Heart right ventricle (tissue), 16 donors: ENCODE measurements at places on chromosomes 6 and 20. TPM values are rescaled to one million over a fixed set of nuclear protein-coding genes. Genes with fewer than 3 reads are reported as not detected.

TBCC gene
- 13.8 TPM for total RNA-seq

DNA sequence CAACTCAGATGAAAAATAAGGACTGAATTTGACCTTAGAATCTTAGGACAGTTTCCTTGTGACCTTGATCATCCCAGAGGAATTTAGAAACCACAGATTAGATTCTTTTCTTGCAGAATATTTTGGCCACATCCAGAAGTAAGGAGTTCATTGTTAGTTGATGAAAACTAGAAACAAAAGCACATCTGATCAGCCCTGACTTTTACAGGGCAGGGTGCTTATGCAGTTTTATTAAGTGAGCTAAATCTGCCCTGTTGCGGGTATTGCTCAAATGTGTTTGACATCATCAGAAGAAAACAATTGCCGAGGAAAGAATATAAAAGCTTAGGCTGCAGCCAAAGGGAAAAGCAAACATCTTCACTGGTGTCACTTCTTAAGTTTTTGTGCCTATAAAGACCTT lies 100.8 kb downstream of the MTFR2 start:
- no peaks in the 10 kb centered on the region for H3K27me3 ChIP-seq
- H3K27ac ChIP-seq = peak overlapping the region; percentile 4
- no peak for DNase-seq
- H3K36me3 ChIP-seq = no peaks in the 10 kb centered on the region

DNA sequence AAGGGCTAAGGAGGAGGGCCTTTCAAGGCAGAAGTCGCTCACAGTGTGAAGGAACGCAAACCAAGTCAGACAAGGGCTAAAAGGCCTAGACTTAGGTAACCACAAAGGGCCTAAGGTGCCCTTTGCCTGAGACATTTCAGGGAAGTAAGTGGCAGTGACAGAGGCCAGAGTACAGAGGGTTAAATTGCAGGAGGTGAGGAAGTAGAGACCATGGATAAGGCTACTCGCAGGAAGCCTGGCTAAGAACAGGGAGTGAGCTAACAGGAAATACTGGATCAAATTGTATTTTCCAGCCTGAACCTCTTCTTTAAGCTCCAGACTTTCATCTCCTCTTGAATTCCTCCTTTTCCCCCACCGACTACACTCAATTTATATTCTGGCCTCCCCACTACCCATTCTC lies 16.6 kb downstream of the ZHX3 start:
- no peak for DNase-seq
- no peaks in the 10 kb centered on the region for H3K27me3 ChIP-seq

DNA sequence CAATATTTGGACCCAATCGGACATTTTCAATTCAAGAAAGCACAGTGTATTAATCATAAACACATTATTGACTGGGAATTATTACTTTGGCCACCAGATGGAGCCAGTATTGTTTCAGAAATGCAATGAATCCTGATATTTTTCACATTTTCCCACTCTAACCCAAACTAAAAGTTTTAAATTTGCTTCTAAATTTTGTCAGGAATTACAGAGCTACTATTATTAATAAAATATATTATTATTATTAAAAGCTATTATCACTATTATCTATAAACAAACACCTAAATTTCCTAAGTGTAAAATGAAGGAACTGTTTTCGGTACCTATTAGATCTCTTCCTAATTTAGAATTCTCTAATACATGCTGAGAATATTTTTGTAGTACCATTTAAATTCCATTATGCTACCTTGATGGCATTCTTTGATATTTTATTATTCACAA lies 245.3 kb downstream of the OGFRL1 start:
- no peaks in the 10 kb centered on the region for H3K36me3 ChIP-seq
- no peaks in the 10 kb centered on the region for H3K27me3 ChIP-seq
- no peak overlapping the region for H3K27ac ChIP-seq
- H3K4me1 ChIP-seq = no peaks in the 10 kb centered on the region
- no peak for DNase-seq

TAB2 gene
- total RNA-seq = 50.2 TPM

GRCh38 chr6:47306887-47307286 lies 2.8 kb downstream of the TNFRSF21 start:
- no peaks in the 10 kb centered on the region for H3K4me1 ChIP-seq
- DNase-seq = no peak

GRCh38 chr6:100176951-100177710 lies 183.1 kb upstream of the MCHR2 start:
- peak overlapping the region; percentile 42 for H3K27ac ChIP-seq
- no peaks in the 10 kb centered on the region for H3K27me3 ChIP-seq
- H3K4me3 ChIP-seq = no peak overlapping the region
- no peak for DNase-seq
- no peaks in the 10 kb centered on the region for H3K36me3 ChIP-seq

DNA sequence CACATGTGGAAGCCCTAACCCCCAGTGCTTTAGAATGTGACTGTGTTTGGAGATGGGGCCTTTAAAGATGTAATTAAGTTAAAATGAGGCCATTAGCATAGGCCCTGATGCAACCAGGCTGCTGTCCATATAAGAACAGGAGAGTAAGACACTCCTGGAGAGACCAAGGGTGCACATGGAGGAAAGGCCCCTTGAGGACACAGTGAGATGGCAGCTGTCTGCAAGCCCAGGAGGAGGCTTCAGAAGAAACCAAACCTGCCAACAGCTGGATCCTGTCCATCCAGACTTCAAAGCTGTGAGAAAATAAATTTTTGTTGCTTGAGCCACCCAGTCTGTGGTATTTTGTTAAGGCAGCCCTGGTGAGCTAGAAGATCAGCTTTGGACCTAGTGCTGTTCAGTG lies 16.8 kb upstream of the SNRPB2 start:
- H3K36me3 ChIP-seq = no peaks in the 10 kb centered on the region
- no peaks in the 10 kb centered on the region for H3K4me1 ChIP-seq
- DNase-seq = no peak
- no peak overlapping the region for H3K27ac ChIP-seq

DNA sequence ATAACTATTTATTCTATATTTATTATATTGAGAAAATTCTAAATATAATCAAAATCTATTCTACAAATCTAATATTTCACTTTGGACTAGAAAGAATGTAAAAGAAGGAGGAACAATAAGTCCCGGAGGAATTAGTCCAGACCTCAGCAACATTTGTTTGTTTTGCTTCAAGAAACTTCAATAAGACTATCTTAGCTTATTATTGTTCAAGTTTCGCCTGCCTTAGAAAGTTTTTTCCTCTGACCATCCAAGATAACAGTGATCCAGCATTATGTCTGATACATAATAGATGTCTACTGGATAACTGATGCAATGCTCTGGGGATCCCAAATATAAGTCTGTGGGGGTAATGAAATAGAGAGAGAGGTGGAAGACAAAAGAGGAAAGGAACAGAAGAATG lies 28.7 kb upstream of the NT5E start:
- H3K36me3 ChIP-seq = no peaks in the 10 kb centered on the region
- H3K27me3 ChIP-seq = no peaks in the 10 kb centered on the region
- no peak for DNase-seq
- no peaks in the 10 kb centered on the region for H3K4me1 ChIP-seq
- H3K27ac ChIP-seq = no peak overlapping the region

WFDC12 gene
- not detected for total RNA-seq

DNA sequence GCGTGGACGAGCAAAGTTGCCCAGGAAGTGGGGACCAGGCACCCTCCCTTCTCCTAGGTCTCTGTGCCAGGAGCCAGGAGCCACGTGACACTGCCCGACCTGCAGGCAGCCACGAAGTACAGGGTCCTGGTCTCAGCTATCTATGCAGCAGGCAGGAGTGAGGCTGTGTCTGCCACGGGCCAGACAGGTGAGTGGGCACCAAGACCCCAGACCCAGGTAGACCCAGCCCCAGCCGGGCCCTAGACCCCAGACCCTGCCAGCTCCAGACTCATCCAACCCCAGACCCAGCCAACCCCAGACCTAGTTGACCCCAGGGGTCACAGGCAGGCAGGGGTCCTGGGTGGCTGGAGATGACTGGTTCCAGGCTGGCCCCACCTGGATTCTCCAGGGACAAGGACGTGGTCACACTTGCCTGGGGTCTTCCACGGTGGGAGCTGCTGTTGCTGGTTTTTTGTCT lies 21.1 kb downstream of the COL20A1 start:
- H3K4me3 ChIP-seq = no peak overlapping the region
- H3K36me3 ChIP-seq = no peaks in the 10 kb centered on the region
- H3K27ac ChIP-seq = no peak overlapping the region
- H3K4me1 ChIP-seq = no peaks in the 10 kb centered on the region

DNA sequence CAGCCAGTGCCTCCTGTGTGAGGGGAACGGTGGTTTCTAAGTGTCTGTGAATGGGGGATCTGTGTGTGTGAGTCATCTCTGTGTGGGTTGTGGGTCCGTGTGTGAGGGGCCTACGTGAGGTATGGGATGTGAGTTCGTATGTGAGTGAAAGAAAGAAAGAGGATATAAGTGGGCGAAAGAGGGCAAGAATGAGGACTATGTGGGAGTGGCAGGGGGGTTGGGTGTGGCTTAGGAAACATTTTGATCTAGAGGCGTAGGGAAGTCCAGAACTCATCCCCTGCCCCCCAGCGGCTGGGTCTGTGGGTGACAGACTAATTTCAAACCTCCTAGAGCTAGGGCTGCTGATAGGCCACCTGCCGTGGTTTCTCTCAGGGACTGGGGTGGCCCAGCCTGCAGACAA lies 35.5 kb downstream of the DHX35 start:
- no peaks in the 10 kb centered on the region for H3K4me1 ChIP-seq
- no peaks in the 10 kb centered on the region for H3K27me3 ChIP-seq
- no peaks in the 10 kb centered on the region for H3K36me3 ChIP-seq
- H3K27ac ChIP-seq = no peak overlapping the region
- no peak for DNase-seq

JPH2 gene
- 148 TPM for total RNA-seq

DNA sequence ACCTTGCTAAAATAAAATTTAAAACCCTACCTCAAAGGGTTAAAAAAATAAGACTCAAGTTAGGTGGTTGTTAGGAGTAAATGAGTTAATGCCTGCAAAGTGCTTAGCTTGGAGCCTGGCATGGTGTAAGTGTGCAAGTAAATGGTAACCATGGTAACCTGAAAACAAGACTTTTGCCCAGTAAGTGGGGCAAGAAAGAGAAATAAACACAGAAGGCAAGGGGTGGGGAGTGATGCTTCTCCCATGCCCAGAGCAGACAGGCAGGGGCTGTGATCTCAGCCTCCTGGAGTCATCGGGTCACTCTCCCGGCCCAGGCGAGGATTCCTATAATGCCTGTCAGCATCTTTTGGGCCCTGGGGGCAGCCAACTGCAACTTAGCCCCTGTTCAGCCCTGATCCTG lies 59.2 kb upstream of the SLC32A1 start:
- no peak for DNase-seq
- no peaks in the 10 kb centered on the region for H3K4me1 ChIP-seq
- no peak overlapping the region for H3K27ac ChIP-seq
- no peaks in the 10 kb centered on the region for H3K36me3 ChIP-seq

- H3K27ac ChIP-seq = no peak overlapping the region
- no peaks in the 10 kb centered on the region for H3K4me1 ChIP-seq
- no peak overlapping the region for H3K4me3 ChIP-seq
- H3K36me3 ChIP-seq = no peaks in the 10 kb centered on the region
- DNase-seq = no peak
- peaks cover 12% of the 10 kb centered on the region for H3K27me3 ChIP-seq
Measured at GRCh38 chr20:48008850-48009515, 223.7 kb upstream of the SULF2 start.

RIPOR3 gene
- total RNA-seq = 1.6 TPM

DNA sequence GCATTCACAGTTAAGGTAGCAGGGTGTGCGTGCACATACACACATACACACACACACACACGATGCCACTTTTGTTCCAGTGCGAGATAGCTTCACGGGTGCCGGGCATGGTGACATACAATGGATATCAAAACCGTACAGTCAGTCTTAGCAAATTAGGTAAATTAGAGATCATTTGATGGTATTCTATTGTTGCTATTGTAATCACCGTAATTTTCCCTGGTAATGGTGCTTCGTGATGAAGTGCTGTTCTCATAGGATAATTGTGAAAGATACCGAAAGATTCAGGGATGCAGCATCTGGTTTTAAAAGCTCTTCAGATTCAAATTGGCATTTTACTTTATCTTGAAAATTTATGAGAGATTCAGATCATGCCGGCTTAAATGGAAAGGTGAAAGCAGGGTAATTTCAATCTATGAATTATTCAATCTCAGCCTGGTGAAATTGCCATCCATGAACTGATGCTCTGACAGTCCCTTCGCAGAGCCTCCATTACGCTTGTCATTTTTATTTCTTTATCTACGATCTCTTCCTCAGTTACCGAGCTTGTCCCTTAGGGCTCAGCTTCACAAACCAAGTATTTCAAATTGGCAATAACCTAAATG lies 71.3 kb upstream of the SOX4 start:
- H3K4me3 ChIP-seq = no peak overlapping the region
- no peaks in the 10 kb centered on the region for H3K4me1 ChIP-seq
- no peaks in the 10 kb centered on the region for H3K27me3 ChIP-seq
- no peak for DNase-seq
- no peak overlapping the region for H3K27ac ChIP-seq

DNA sequence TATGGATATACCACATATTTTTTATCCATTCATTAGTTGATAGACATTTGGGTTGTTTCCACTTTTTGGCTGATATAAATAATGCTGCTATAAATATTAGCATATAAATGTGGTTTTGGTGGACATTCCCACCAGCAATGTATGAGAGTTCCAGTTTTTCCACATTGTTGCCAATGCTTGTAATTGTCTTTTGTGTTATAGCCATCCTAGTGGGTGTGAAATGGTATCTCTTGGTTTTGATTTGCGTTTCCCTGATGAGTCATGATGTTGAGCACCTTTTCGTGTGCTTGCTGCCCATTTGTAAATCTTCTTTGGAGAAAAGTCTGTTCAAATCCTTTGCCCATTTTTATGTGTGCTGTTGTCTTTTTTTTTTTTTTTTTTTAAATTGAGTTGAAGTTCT lies 54.4 kb downstream of the DHX35 start:
- no peak overlapping the region for H3K4me3 ChIP-seq
- no peaks in the 10 kb centered on the region for H3K27me3 ChIP-seq
- H3K4me1 ChIP-seq = no peaks in the 10 kb centered on the region
- H3K27ac ChIP-seq = no peak overlapping the region
- no peak for DNase-seq

DNA sequence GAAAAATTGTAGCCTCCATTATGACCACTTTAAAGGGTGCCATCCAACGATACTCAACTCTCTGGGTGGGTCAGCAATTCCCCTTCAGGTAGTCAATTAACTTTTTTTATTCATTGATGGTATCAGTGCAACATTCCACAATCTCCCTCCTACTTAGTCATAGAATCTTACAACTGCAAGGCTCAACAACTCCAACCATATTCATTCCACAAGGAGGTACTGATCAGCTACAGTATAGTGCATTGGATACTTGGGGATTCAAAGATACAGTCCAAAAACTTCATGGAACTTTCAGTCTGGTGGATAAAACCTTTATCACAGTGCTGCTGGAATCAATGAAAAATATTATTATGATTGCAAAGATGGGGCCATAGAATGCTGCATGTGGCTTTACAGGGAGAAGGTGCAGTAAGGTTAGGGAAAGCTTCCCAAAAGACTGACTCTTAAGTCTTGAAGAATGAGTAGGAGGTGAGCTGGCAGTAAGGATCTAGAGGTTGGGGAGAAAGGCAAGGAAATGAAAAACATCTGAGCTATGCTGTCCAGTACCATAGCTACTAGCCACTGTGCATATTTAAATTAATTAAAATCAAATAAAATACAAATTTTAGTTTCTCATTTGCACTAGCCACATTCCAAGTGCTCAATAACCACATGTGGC lies 314.7 kb upstream of the PRDM1 start:
- no peak overlapping the region for H3K4me3 ChIP-seq
- no peaks in the 10 kb centered on the region for H3K27me3 ChIP-seq
- DNase-seq = no peak
- H3K27ac ChIP-seq = no peak overlapping the region
- no peaks in the 10 kb centered on the region for H3K4me1 ChIP-seq
- H3K36me3 ChIP-seq = no peaks in the 10 kb centered on the region

ECT2L gene
- 6.9 TPM for total RNA-seq

GHRH gene
- not detected for total RNA-seq
